ENCODE measurements at places on chromosomes 6 and 20.
A peak's percentile ranks its signal among the peaks of the same experiment; 100 is the strongest.

- DNase-seq: no peak
Observed at GRCh38 chr6:163195721-163196691, 218.5 kb upstream of the QKI start.

DNA sequence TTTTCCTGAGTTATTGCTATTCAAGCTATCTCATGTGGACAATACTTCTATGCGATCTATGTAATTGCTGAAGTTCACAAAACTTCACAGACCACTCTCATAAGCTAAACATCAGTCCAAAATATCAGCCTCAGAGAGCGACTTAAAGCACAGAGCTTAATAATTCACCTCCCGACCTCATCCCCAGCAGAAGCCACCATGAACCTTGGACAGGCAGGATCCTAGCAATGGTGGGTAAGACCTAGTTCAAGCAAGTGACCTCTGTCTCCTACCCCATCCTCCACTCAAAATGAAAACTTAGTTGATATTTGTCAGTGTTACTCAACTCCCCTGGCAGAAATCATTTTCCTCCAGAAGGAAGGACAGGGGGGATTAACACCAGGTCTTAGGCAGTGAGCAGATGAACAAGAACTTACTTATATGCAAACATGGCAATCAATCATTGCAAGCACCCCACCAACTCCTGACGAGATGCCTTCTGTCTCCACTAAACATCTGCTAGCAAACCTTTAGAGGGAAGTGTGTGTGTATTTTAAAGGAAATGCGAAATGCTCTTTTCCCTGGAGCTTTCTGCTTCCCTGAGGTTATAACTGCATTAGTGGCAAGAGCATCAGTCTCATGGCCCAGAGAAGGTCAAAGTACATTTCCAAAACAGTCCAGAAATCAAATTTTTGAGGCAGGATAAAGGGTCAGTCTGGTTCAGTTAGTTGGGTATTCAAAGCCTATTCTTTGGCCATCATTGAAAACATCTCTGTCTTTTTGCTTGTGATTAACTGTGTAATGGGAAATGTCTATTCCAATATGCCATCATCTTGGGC, 90.0 kb downstream of the SLC22A23 start:
- no peak for DNase-seq

DNA sequence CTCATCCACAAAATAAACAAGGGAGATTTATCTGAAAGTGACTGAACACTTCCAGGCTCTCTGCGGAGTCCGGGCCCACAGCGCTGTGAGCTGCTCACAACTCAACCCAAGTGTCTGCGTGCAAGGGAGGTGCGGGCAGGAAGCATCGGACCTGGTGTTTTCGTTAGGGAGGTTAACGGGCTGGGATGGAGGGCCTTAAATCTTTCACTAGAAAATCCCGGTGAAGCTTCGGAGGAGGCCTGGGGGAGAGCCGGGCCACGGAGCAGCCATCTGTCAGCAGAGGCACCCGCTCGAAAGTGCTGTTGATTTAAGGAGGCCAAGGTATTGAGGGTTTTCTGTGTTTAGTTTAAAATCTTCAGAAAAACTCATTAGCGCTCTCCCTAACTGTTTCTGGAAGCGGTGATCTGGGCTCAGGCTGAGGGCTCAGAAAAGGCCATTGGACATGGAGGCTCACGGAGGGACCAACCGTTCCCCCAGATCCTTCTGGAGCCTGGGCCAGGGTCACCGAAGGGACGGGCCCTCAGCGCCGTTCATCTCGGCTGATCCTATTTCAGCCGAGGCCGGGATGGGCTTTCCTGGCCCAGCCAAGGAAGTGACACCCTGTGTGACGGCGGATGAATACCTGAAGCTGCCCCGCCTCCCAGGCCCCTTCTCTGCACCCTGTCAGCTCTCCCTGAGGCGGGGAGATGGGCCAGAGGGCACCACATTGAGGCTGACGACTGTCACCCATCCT, 20.7 kb downstream of the GATA5 start:
- DNase-seq: no peak

- peak; percentile 35 for DNase-seq
Observed at GRCh38 chr6:11251553-11252360, 19.3 kb upstream of the NEDD9 start.

DNA sequence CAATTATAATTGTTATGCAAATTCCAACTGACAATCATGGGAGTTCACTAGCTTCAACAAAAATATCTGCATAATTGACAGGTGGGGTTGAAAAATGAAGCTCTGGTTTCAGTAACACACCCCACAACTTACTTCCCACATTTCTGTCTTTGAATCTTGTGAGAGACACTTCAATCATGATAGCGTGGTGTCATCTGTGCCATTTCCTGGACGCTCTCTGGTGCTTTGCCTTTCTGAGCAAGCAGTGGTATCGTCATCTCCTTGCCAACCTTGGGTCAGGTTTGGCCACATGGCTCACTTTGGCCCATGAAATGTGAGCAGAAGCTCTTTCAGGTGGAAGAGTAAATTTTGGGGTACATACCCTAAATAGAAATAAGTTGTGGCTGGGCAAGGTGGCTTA, 10.2 kb downstream of the BMP7 start:
- no peak for DNase-seq
